Hematopoietic multipotent progenitor cell treated with erythropoietin and hydrocortisone succinate and interleukin-3 and kit ligand, for 17 days (in vitro differentiated cells): ENCODE measurements at places on chromosomes 1 and 21.

- DNase-seq = no peak
Measured at GRCh38 chr1:32695098-32695904, 7.3 kb downstream of the SYNC start.

GRCh38 chr21:41373763-41374162 lies 11.9 kb downstream of the MX2 start:
- no peak for DNase-seq

GRCh38 chr1:217244971-217245370 lies 385.9 kb downstream of the GPATCH2 start:
- DNase-seq = no peak

GRCh38 chr1:166999075-166999474 lies 10.0 kb downstream of the MAEL start:
- no peak for DNase-seq

DNA sequence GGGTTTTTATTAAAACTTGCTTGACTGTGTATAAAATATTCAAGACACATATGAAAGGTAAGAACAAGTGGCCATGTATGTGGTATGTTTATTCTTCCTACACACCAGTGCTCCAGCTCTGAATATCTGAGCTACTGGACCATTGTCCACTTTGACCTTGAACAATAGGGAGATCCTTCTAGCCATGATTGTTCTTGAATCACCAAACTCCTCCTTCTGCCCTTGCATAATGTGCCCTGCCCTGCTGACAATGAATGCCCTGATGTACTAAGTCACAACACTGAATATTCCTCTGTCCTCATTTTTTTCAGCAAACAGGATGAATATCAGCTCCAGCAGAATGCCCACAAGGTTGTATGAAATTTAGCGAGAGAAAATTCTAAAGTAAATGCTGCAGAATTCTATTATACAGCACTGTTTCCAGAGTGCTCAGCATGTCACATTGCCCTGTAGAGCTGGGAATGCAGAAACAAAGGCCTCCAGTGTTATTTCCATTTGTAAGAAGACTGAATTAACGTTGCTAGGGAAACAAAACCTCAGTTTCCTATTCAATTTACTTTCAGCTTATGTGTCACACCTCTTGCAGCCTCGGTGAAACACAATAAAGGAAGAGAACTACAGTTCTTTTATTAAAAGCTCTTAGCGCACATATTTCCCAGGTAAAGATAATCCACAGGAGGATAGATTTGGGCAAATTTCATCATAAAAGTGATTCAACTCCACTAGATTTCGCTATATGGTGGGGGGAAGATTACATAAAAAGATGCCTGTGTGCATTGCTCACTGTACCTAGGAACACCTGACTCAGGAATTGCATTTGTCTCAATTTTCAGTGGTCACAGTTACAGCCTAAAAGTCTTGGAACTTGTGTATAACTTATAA lies 187.4 kb upstream of the ATP1B1 start:
- DNase-seq = no peak

DNA sequence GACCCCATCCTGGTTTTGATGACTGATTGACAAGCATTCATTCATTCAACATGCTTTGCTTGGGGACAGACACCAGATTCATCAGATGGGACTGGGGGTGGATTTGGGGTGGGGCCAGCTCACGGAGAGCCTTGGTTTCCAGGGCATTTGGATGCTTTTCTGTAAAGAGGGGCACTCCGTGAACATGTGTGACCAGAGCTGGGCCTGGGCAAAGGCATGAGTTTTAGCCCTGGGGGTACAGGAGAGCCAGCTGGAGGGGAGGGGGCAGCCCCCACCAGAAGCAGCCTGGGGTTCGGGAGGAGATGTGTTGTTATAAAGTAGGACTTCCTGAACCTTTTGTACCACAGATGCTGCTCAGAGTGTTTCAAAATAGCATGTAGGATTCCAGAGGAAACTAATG lies 99.7 kb downstream of the RIPK4 start:
- DNase-seq = no peak

- peak; percentile 33 for DNase-seq
Measured at GRCh38 chr1:16442265-16442664, 1.7 kb downstream of the NECAP2 start.

- DNase-seq = no peak
Measured at GRCh38 chr21:40852563-40852962, 5.6 kb upstream of the DSCAM start.

DNA sequence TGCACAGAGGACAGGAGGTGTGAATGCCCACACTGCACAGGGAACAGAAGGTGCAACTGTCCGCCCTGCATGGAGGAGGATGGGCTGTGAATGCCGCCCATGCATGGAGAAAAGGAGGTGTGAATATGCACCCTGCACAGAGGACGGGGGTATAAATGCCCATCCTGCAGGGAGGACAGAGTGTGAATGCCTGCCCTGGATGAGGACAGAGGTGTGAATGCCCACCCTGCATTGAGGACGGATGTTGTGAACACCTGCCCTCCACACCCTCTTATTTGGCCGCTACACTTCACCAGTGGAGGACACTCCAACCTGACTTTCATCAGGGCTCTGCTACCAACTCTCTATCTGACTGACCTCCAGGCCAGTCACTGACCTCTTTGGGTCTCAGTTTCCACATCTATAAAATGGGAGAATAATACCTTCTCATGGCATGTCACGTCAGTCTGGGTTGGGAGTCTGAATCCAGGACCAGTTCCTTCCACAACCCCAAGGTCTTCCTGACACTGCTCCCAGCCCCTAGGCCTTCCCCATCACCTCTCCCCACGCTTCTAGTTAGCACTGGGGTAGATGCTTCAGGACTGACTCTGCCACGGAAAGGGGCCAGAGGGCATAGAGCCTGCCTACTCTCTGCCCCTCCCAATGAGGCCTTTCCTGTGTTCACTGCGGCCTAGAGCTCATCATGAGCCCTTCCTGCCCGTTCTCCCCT lies 28.4 kb downstream of the ZBTB17 start:
- no peak for DNase-seq
